Inflammatory macrophage (primary cell): ENCODE measurements at places on chromosomes 11 and 22.

DNA sequence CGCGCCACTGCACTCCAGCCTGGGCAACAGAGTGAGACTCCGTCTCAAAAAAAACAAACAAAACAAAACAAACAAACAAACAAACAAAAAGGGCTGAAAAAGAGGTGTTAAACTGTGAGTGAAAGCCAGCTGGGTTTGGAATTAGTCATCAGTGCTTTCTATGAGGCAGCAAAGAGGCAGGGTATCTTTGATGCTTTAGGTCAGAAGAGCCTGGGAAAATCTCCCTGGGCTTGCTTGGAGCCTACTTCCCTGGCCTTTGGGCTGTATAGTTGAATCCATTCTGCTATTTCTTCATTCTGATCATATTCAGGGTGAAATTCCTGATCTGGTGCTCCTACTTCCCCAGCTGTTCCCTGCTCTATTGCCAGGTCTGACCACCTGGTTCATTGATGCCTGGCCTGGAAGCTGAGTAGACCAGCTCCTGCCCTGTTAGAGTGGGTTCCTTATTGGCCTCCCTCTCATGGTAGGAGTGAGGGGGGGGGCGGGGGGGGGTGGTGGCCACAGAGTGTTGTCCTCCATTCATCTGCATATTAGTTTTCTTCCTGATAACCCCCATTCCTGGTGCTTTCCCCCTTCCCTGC, 65.6 kb downstream of the INSC start:
- no peak for DNase-seq

DNA sequence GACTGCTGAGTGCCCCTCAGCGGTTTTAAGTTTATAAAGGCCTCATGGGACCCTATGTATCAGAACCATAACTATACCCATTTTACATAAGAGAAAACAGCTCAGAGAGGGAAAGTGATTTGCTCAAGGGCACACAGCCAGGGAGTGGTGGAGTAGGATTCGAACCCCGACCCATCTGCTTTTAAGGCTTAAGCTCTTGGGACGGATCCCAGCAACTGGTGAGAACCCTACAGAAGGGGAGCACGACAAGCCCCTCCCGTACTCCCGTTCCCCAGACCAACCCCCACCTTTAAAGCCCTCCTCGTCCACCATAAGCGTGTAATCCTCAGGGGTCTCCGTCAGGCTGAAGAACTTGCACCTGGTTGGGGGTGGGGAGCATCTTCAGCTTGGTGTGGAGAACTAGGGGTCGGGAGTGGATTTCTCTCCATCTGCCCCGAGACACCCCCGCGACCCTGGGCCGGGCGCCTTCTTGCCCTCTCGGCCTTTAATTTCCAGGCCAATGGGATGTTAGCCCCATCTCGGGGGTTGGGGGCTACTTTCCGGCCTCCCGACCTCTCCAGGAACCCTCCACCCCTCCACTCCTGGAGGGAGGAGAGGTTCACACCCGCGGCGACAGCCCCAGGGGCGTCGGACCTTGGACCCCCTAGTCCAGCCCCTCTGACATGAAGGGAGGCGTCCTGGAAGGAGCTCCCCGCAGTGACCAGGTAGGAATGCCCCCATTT, 725 bp downstream of the CASTOR1 start:
- DNase-seq, result no peak

DNA sequence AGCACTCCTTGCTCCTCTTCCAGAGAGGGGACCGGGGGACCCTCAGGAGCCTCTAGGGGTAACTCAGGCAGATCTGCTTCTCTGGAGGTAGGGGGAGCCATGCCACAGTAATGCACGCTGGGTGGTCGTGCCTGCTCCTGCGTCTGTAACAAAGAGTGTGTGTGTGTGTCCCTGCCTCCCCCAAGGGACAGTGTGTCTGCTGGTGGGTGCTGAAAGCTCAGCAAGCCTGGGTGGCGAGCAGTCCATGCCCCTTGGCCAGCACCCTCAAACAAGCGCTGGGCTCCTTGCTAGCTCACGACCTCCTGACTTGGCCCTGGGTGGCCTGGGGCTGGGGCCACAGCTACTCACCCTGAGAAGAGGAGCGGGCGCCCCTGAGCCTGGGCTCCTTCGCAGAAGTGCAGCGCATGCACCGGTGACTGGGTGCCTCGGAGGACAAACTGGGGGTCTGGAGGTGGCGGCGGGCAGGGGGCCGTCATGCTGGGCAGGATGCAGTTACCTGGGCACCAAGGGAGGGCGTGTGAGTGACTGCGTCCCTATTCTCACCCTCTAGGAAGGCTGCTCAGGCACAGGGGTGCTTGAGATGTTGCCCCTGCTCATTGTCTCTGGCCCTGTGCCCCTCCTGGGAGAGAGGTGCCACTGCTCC, 33.7 kb downstream of the GNB1L start:
- no peak for DNase-seq

- peak; percentile 57 for DNase-seq
Observed at GRCh38 chr11:110093407-110094297, 460 bp downstream of the ZC3H12C start.

GRCh38 chr11:68379206-68379605, 66.8 kb downstream of the LRP5 start:
- DNase-seq, result no peak

- DNase-seq, result no peak
Observed at GRCh38 chr11:36214976-36215692, 74.1 kb downstream of the COMMD9 start.

DNA sequence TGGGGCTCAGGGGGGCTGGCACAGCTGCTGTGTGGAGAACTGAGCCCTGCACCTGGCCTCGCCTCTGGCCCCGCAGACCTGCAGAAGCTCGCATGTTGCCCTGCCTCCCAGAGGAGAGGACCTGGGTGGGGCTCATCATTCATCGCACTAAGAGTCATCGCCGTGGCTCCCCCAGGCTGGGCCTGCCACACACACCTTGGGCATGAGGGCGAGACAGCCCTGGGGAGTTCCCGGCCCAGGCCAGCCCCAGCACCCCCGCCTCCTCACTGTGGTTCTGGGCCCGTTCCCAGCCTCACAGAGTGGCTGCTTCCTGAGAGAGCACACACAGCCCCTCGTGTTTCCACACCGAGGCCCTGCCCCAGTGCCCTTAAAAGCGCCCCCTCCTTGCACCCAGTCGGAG, 694.6 kb downstream of the TBC1D22A start:
- DNase-seq, result no peak

DNA sequence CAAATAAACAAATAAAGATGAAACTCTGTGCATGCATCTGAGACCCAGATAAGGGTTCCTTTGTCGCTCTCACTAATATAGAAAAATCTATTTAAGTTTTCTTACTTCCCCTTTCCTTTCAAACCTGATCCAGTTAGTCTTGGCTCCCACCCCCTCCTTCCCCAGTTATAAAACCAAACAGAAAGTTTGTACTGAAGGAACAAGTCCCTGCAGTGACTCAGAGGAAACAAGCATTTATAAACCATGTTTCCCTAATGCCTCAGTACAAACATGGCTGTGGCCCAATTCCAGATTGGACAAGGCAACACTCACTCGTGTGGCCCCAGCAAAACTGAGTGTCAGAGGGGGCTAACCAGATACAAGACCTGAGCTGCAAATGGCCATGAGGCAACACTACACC, 65.5 kb upstream of the ARHGAP20 start:
- DNase-seq, result peak; percentile 71

- DNase-seq, result no peak
Observed at GRCh38 chr11:129828301-129828836, 12.7 kb downstream of the TMEM45B start.

DNA sequence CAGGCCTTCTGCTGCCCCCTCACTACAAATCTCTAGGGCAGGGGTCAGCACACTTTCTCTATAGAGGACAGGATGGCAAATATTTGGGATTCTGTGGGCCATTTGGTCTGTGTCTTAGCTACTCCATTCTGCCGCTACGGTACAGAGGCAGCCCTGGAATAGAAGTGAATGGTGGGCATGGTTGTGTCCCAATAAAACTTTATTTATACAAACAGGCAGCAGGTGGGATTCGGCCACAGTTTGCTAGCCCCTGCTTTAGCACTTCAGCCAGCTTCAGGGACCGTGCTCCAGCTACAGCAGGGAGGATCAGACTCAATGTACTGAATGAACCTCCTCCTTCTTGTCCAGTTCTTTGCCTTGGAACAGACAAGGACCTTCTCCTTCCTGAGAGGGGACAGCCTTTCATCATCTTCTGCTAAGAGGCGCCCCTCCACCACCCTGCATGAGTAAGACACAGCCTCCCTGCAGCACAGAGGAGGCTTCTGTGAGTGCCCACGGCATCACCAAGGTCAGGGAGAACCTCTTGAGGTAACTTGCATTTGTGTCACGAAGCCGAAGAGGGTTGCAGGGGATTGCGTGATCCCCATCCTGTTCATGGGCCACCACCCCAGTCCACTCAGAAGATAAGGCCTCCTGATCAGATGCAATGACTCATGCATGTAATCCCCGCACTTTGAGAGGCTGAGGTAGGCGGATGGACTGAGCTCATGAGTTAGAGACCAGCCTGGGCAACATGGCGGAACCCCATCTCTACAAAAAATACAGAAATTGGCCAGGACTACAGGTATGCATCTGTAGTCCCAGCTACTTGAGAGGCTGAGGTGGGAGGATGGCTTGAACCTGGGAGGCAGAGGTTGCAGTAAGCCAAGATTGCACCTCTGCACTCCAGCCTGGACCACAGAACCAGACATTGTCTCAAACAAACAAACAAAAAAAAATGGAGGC, 4.6 kb downstream of the C11orf24 start:
- peak; percentile 10 for DNase-seq

GRCh38 chr11:44016546-44017442, 31.0 kb upstream of the ACCSL start:
- DNase-seq, result no peak

DNA sequence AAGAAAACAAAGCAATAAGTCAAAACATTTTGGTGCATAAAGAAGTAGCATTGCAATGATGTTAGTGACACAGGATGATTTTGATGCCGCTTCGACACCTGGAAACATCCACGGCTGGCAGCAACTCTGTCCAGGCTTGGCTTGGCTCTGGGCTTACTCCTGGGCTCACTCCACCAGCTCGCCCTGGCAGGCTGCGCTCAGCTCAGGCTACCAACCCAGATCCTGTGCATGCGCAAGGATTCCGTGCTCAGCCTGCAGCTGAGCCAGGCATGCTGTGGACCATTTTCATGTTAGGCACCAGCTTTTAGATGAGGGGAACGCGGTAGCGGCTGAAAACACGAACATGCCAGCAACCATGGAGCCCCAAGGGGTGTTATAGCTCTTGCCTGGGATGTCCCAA, 66.0 kb downstream of the SLC25A17 start:
- DNase-seq, result no peak

DNA sequence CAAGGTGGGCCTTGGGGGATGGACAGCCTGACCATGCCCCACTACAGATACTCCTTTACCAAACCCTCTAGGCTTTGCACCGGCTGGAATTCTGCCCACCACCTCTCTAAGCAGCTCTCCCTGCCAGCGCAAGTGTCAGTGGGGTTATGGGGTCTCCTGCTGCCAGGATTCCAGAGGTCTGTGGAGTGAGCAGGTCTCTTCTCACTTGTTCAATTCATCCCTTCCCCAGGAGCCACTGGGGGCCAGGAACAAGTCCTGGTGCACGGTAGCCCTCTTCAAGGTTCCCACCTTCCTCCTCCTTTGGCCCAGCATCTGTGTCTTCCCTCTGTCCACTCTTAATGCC, 30.5 kb downstream of the CCDC15 start:
- DNase-seq, result no peak

GRCh38 chr11:72683782-72684200, 9.6 kb upstream of the PDE2A start:
- peak; percentile 45 for DNase-seq

- no peak for DNase-seq
Observed at GRCh38 chr11:36150986-36151385, 138.2 kb downstream of the COMMD9 start.

- peak; percentile 94 for DNase-seq
Observed at GRCh38 chr11:9017773-9018172, 14.0 kb upstream of the NRIP3 start.

- no peak for DNase-seq
Observed at GRCh38 chr11:119786431-119787073, 57.6 kb upstream of the NECTIN1 start.

DNA sequence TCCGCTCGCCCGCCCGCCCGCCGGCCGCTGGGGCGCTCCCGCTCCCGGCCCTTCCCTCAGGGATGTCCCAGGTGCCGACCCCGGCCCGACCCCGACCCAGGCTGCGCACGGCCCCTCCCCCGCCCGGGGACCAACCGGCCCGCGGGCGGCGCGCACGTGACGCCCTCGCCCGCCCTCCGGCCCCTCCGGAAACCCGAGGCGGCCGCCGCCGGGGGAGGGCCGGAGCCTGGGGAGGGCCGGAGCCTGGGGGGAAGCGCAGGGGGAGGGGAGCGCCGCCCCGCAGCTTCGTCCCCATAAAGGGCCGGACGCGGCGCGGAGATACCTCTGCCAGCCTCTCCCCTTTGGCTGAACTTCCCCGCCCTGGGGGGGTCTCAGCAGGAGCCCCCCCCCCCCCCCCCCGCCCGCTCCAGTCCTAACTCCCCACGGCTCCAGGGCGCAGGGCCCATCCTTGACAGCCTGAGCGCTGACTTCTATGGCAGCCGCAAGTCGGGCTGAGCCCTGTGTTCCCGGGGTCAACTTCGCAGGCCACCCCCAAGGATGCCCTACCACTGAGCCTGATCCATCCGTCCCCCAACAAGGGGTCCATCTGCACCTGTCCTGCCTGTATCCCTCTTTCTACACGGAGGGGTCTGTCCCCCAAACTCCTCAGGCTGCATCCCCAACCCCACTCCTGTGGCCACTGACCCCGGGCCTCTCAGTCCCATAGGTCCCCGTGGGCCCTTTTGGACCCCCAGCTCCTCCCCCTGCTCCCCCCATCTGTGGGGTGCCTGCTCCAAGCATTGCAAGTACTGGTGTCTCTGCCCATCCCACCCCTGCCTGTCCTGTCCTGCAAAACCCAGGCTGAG, at the start of gene MAPK12:
TSS of gene MAPK12 (minus strand) at position 69 of the 845 bp plus-strand sequence. CDS start 174 bp downstream, outside the sequence.
- DNase-seq, result no peak

DNA sequence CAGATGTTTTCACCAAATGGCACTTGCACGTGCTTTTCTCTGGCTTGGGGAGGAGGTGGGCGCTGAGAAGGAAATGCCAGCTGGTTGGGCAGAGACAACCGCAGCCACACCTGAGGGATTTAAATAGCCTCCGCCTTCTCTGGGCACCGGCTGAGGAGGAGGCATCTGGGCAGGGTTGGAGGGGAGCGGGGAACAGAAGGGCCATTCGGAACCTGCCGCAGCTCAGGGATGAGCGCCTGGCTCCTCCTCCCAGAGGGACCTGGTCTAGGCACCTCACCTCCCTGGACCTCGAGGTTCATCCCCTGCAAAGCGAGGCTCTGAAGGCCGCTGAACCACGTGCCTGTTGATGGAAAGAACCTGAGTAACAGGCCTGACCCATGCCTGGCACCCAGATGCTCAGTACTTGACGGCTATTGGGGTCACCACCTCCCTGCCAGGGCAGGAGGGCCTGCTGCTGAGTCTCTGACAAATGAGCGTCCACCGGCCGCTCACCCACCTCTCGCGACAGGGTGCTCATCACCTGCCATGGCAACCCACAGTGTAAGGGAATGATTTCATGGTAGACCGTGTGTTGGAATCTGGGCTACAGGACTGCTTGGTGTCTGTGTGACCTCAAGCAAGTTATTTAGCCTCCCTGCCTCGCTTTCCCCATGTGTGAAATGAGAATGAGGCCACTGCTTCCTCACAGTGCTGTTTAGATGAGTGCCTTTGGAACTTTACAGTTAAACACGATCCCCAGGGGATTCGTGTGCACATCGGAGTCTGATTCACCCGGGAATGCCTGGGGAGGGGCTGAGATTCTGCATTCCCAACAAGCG, 2.0 kb upstream of the KDELR3 start:
- DNase-seq, result no peak

GRCh38 chr11:61042961-61043540, 59.2 kb upstream of the CD5 start:
- DNase-seq, result no peak
